G401 (cell line): ENCODE measurements at places on chromosomes 6 and 20.

- peak; percentile 19 for DNase-seq
These were observed 31.5 kb downstream of the TRAF3IP2 start for GRCh38 chr6:111573892-111574797.

GRCh38 chr6:32244946-32245398 is 21.1 kb upstream of the NOTCH4 start:
- peak; percentile 89 for DNase-seq

- DNase-seq: no peak
These were observed 89.4 kb upstream of the PAK5 start for GRCh38 chr20:9928281-9928737.

DNA sequence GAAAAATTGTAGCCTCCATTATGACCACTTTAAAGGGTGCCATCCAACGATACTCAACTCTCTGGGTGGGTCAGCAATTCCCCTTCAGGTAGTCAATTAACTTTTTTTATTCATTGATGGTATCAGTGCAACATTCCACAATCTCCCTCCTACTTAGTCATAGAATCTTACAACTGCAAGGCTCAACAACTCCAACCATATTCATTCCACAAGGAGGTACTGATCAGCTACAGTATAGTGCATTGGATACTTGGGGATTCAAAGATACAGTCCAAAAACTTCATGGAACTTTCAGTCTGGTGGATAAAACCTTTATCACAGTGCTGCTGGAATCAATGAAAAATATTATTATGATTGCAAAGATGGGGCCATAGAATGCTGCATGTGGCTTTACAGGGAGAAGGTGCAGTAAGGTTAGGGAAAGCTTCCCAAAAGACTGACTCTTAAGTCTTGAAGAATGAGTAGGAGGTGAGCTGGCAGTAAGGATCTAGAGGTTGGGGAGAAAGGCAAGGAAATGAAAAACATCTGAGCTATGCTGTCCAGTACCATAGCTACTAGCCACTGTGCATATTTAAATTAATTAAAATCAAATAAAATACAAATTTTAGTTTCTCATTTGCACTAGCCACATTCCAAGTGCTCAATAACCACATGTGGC is 314.7 kb upstream of the PRDM1 start:
- no peak for DNase-seq

DNA sequence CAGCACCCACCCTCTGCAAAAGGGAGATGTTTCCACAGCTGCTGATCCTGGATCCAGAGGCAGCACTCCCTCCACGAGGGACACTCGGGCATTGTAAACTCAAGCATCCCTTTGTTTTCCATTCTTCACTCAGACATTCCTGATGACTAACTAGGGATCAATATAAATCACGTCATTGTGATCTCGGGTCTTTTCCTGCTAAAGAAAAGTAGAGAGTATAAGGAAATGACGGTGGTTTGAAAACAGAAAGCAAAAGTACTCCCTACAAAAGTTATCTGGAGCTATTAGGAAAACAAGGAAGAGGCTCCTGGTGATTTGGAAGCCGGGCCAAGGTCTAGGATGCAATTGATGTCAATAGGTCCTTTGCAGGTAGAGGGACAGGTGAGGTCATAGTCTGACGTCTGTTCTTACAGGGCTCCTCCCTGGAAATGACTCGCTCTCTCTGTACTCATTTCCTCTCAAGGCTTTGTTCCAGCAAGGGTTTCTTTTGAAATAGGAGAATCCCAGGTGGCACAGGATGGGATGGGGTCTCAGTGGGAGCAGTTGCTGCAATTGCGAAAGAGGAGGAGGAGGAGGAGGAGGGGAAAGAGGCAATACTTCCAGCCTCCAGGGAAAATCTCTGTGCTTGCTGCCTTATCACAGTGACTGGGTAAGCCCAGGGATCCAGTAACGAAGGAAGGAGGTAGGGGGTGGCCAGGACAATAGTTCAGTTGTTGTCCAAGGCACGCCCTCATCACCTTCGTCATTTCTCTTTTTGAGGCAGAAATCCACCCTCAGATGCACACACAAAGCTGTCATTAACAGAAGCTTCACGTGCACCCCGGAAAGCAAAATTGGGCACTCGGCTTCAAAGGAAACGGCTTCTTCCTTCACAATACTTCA is 222.8 kb downstream of the LY86 start:
- DNase-seq: no peak

DNA sequence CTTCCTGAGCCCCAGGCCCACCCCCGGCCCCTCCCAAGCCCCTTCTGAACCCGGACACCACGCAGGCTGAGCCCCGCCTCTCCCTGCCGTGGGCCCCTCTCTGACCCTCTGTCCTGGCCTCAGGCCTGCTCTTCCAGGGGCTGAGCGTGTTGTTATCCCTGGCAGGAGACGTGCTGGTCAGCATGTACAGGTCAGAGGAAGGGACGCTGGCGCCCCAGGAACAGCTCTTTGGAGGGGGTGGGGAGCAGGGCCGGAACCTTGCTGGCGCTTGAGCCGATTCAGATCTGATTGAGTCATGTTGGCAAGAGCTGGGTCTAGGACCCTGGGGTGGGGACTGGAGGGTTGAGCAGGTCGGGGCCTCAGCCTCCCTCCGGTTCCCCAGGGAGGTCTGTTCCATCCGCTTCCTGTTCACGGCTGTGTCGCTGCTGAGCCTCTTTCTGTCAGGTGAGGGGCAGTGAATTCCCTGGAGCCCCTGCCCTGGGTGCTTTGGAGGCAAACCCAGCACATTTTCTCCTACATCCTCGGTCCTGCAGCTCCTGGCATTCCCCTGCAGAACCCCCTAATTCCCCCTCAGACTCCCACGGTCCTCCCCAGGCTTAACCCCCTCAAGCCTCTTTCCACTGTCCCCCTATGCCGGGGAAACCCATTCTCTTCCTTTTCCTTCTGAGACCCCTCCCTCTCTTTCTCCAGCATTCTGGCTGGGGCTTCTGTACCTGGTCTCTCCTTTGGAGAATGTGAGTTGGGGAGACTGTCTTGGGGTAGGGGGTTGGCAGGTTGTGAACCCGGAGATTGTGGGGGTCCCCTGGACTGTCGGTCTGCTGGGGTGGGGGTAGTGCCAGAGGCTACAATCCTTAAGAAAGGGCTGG is 2.0 kb downstream of the SPAG4 start:
- peak; percentile 54 for DNase-seq
